CMK (cell line): ENCODE measurements at places on chromosomes 5 and 9.

DNA sequence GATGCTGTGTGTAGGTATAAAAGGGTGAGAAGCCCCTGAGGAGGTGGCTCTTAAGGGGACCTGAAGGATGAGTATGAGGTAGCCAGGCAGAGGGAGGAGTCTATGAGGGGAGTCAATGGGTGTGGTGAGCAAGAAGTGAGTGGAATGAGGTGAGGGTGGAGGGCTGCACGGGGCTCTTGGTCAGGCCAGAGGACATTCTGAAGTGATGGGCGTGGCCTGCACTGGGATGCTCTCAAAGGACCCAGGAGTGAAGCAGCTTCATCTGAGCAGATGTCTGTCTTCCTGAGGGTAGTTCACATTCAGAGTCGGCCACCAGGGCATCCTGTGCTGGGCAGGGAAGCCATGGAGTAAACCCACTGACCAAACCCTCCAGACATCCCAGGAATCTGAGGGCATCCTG is 45.1 kb upstream of the SAP30L start:
- no peak for DNase-seq

DNA sequence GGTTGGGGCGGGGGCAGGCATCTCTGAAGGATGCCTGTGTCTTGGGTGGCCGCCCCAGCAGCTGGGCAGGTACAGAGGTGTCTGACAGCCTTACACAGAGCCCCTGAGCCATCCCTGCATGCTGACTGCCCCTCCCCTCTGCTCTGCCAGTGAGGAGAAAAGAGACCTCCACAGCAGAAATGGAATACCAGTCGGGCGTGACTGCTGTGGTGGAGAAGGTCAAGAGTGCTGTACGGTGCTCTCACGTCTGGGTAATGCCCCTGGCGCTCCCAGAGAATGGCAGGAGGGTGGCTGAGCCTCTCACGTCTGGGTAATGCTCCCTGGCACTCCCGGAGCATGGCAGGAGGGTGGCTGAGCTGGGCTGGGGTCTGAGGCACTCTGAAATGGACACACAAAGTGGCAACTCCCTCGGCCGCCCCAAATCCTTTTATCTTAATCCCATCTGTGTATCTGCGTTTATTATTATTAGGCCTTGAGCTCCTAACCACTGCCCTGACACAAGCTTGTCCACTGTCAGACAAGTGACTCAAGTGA is 2.5 kb upstream of the RABL6 start:
- no peak for DNase-seq

GRCh38 chr5:126450346-126450745 is 27.1 kb downstream of the GRAMD2B start:
- DNase-seq, result no peak

GRCh38 chr5:62473209-62473608 is 60.6 kb downstream of the IPO11 start:
- DNase-seq, result no peak

DNA sequence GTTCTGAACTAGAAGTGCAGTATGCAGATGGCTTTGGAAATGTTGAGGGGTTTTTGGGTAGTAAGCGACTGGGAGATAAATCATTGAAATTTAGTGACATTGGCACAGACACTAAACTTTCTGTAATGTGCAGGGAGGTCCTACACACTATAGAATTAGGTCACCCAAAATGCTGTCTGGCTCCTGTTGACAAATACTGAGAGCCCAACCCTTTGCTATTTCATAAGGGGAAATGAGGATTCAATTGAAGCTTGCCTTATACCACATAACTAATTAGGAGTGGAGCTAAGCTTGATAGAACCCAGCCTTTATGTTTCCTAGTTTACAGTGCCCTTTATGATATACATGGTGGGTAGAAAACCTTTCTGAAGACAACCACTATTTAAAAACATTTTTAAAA is 22.6 kb downstream of the HMGXB3 start:
- no peak for DNase-seq

GRCh38 chr9:6383551-6384225 is 29.3 kb upstream of the UHRF2 start:
- DNase-seq, result no peak
